ENCODE measurements at places on chromosomes 2 and 18. TPM values are rescaled to one million over a fixed set of nuclear protein-coding genes. Genes with fewer than 3 reads are reported as not detected.

DNA sequence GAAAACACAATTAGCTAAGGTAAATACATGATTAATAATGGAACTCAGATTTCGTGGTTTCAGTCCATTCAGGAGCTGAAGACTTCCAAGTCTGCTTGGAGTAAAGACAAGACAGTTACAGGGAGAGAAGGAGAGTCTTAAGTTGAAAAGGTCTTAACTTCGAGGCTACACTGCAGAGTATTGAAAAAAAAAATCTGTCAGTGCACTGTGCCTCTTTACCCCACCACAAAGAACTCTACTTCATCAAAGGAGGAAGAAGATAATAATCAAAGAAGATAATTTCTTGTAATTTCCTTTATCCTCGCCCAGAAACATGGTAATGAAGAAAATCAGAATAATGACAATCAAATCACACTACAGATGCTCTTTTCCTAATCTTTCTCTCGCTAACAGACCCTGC, 75.4 kb downstream of the MEMO1 start:
- DNase-seq = no peak

GRCh38 chr18:48806551-48807261, 144.1 kb downstream of the SMAD7 start:
- no peak for DNase-seq

GRCh38 chr2:64988420-64989125, 626 bp upstream of the SLC1A4 start:
- DNase-seq = peak; percentile 89

DNA sequence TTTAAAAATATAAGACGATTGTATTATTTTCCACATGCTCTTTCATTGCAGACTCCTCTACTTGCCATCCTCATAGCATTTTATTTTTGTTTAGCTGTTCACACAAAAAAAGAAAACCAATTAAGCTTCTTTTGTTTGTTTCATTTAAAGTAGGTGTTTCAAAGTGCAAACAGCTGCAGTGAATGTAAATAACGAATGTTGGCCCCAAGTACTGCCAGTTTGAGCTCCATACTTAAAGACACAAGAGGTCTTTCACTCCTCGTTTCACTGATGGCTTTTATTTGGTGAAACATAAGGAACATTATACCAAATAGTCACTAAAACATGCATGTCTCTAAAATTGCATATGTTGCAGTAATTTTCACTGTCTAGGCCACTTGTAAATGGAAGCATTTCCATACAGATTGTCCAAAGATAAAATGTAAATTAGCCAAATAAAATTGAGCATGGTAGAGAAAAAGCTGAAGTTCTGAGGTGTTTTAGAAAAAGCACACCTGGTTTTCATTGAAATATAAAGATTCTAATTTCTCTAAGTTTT, 253.4 kb downstream of the TMX3 start:
- no peak for DNase-seq

ESPNL gene
- total RNA-seq = 1.0 TPM
